ENCODE measurements at places on chromosomes 2 and 18.

GRCh38 chr2:68970566-68971265, 3.7 kb upstream of the GKN1 start:
- no peak for DNase-seq

DNA sequence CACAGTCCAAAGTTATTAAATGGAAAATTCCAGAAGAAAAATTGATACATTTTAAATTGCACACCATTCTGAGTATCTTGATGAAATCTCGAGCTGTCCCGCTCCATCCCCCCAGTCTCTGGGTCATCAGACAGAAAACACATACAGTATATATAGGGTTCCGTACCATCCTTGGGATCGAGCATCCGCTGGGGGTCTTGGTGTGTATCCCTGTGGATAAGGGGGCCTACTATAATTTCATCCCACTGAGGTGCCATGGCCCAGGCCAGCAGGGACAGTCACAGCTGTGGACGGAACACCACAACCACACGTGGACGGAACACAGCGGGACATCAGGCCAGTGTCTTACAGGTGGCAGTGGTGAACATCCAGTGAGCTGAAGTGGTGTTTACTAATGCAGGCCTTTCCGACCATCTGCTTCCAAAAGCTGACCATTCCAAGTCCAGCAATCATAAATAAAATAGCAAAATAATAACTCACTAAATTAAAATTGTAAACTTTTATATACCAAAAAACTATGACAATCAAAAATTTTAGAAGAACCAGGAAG, 14.0 kb downstream of the TWIST2 start:
- no peak for DNase-seq

DNA sequence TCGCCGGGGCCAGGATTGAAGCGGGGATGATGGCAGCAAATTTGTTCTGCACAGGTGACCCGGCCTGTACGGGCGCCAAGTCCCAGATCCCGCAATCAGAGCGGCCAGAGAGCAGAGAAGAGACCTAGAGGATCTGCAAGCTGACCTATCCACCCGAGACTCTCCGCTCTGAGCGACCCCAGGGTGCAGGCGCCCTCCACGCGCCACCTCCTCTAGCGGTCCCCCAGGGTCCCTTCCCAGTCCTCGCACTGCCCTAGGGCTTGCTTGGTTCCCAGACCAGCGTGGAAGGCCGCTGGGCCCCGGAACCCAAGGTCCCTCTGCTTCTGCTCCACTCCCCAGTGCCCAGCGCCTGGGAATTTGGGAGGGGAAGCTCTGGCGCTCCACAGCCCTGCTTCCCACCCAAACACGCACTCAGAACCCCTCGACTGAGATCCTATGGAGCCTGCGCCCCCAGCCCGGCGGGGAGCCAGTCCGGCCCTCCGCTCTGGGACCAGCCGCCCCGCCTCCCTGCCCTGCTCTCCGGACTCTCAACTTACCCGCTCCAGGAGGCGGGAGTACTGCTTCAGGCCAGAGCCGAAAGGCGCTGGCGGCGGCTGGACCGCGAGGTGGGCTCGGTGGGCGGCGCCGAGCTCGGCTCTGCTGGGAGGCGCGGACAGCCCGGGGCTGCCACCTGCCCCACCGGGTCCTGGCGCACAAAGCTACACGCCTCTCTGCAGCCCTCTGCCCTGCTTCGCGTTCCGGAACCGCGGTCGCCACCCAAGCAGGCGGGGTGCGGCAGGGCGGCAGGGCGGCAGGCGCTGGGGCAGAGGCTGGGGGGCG, 3.0 kb upstream of the SIX3 start:
- DNase-seq = no peak

GRCh38 chr2:230541934-230542380, 126.0 kb downstream of the SP100 start:
- no peak for DNase-seq

DNA sequence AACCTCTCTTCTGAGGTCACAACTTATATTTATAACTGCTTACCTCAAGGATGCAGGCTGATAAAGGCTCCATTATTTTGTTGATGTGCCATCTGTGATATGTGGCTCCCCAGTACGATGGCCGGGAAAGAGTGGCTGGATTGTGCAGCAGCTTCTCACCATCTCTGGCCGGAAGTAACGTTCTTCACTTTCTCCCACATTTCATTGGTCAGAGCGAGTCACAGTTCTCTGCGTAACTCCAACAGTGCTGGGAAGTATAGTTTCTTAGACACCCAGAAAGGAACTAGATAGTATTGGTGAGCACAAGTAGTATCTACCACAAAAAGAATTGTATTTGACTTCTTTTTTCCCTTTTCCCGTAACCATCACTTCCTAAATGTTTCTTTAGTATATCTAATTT, 28.7 kb downstream of the ZSWIM2 start:
- DNase-seq = no peak

DNA sequence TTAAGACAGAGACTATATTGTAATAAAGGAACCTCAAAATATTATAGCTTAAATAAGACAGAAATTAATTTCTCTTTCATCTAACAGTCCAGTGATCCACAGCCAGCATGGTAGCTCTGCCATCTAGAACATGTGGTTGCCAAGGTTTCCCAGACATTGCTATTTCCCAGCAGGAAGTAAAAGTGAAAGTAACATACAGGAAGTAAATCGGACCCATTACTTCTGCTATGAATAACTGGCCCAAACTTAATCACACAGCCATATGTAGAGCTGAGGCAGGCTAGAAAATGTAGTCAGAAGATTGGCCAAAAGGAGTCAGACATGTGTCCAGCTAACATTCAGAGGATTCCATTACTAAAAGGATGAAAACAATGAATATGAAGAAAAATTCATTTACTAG, 71.0 kb downstream of the NOL4 start:
- no peak for DNase-seq

- no peak for DNase-seq
Measured at GRCh38 chr18:49456794-49457193, 3.7 kb downstream of the DYM start.

DNA sequence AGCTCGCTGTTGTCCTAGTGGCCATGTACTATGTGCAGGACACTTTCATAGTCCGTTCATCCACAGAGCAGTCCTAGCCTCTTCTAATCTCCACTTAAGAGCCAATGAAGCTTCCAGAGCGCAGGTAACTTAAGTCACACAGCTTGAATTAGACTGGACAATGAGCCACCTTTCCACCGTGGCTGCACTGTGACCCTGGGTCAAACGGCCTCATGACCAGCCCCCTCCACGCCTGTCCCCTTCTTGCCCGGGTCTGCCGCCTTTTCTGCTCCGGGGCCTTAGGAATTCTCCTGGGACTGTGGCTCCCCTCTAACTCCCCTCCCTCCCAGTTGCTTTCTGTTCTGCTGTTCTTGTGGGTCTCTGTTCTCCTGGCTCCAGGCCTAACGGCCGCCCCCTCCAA, 8.4 kb upstream of the PRKCE start:
- DNase-seq = no peak

DNA sequence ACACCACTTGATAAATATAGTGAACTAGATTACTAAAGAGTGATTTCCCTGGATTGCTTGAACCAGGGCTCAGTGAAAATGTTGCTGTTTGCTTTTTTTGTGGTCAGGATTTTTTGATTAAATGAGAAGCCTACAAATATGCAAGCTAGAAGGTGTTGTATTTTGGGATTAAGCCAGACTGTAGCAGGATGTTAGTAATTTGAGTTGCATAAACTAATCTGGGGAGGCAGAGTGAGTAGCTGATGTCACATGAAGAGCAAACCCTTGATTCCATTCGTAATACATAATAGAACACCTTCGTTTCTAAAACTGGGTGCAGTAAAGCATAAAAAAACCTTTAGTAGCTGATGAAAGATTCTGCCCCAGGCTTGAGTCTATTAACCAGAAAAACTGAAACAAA, 32.0 kb downstream of the NEDD4L start:
- no peak for DNase-seq

DNA sequence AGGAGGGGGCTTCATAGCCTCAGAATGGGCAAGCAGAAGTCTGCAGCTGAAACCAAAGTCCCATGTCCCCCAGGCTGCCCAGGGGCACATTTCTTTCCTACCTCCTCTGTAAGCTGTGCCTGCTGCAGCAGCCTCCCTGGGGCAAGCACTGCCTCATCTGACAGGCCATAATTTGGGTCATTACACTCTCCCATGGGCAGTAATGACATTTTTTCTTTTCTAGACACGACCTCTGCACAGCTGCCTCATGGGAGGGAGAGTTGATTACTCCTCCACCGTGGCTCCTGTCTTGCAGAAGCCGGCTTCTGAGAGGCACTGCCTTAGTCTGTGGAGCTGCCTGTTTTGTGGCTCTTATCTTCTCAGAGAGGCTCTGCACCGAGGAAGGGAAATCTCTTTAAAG, 268.9 kb downstream of the TDRD15 start:
- no peak for DNase-seq

DNA sequence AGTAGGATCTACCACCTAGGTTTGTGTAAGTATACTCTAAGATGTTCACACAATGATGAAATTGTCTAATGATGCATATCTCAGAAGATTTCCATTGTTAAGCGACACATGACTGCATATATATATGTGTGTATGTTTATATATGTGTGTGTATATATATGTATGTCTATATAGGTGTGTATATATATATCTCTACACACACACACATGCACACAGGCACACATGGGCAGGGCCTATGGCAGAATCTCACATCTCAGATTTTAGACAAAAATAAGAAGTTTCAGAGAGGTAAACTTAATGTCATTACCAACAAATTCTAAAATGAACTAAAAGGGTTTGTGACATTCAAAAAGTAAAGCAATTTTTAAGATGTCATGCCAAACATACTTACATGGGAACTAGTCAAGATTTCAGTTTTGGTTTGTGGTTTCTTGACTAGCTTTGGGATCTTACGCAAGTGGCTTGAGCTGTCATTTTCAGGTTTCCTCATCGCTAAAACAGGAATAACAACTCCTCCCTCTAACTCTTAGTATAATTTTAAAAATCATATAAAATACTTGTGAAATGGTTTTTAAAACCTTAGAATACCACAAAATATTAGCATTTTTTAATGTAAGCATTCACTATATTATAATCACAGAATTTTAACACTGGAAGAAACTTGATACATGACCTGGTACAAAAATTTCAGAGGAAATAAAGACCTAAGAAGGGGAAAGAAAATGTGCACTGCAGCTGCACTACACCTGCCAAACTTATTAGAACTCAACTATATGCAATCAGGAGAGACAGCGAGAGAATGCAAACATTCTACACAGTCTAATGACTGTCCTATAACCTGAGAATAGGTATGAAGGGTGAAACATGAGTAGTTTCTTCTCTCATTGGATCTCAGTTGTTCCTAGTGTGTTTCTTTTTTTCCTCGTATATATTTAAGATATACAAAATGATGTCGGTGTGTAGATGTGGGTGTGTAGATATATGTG, 75.7 kb downstream of the TTC21B start:
- DNase-seq = no peak

DNA sequence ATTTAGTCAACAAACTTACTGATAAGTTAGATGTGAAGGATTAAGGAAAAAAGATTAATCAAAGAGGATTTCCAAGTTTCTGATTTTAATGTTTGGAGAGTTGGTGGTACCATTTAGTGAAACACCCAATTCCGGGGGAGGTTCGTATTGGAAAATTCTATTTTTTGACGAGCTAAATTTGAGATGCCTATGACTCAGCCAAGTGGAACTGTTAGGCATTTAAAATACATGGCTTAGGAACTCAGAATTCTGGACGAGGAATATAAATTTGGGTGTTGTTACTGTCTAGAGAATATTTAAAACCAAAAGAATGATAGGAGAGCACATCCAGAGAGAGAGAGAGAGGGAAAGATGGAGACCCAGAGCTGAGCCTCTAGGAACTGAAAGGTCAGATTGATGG, 103.6 kb downstream of the TMX3 start:
- DNase-seq = no peak

GRCh38 chr2:233210843-233211547, 40.5 kb upstream of the ATG16L1 start:
- DNase-seq = no peak

DNA sequence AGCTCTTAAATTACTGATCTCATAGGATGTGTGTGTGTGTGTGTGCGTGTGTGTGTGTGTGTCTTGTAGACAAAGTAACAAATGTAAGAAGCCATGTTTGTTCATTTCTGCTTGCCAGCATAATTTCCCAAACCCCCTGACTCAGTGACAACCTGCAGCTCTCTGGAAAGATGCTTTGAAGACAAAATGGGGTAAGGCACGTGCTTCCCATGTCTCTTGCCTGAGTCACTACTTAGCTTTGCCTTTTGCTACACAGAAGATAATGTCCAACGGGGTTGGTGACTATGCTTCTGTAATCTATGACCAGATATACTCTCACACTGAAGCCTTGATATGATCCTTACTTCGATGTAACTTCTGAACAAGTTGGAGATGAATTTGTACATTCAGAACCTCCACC, 332.0 kb downstream of the SLC4A3 start:
- DNase-seq = no peak

GRCh38 chr2:131130298-131130596, 25.1 kb downstream of the PLEKHB2 start:
- no peak for DNase-seq

GRCh38 chr2:114005110-114005783, 115.4 kb downstream of the ACTR3 start:
- no peak for DNase-seq

GRCh38 chr2:186570604-186571003, 19.3 kb upstream of the ITGAV start:
- no peak for DNase-seq

GRCh38 chr2:58107803-58108710, 61.5 kb downstream of the VRK2 start:
- no peak for DNase-seq

GRCh38 chr18:59468821-59469220, 109.8 kb upstream of the LMAN1 start:
- DNase-seq = no peak

GRCh38 chr2:106863387-106863786, 22.6 kb downstream of the ST6GAL2 start:
- DNase-seq = no peak

DNA sequence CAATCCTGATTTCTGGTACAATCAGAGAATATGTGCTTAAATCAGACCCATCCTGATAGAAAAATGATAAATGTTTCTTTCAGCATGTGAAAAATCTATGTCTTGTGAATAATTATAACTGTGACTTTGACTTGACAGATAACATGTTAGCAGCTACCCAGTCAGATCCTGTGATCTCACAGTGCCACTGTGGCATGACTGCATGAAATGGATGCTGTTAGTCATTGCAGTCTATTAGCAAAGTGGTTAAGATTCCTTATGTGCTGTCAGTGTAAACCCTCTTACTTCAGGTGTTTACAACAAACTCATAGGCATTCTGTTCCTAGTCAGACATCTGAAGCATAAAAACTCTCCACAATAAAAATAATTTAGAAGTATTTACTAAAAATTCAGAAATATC, 244.6 kb upstream of the RND3 start:
- no peak for DNase-seq

DNA sequence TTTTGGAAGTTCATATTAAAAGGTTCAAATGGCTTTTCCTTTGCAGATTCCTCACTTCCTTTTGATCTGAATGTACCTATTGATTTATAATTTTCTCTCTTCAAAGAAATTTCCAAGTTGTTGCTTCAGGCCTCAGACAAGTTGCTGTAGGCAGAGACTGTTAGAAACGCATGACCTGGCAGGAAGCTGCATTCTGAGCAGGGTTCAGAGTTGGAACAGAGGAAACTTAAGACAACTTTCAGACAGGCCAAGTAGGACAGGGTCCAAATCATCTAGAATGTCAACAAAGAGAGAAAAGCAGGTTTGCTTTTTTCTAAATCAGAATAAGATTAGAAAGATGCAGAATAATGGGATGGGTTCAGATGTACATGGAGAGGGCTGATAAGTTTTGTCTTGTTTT, 416.3 kb downstream of the LRP1B start:
- DNase-seq = no peak

Data from DND-41 (cell line).